Adrenal gland (tissue), 19 donors: ENCODE measurements at places on chromosomes 5 and 9.
A peak's percentile ranks its signal among the peaks of the same experiment; 100 is the strongest.

- no peak for DNase-seq
These were observed 82.0 kb upstream of the TRIM32 start for GRCh38 chr9:116605060-116605459.

GRCh38 chr5:161305601-161306000, 240.9 kb downstream of the GABRB2 start:
- DNase-seq: no peak

DNA sequence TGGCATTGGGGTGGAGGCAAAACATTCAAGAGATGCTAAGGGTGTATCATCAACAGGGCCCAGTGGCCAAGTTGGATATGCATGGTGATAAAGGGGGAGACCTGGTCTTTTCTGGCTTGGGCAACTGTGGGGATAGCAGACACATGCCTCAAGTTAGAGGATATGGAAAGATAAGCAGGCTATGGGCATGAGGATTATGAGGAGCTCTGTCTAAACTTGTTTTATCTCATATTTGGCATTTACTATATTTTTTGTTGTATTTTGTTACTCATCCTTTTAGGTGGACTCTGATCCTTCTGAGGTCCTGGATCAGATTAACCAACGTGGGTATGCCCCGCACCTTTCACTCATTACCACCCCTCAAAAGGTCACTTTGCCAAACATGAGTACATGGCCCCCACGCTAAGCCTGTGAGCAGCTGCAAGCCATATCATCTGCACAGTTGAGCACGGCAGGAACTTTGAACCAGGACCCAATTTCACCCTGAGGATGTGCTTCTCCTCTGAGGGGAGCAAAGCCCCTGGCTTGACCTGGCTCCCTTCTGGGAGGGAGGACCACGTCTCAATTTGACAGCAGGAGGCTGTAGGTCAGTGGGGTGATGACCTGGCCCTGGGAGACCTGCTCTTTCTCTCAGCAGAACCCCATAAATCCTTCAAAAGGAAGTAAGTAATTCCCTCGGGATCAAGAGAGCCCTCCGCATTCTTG, 71.1 kb upstream of the CD180 start:
- peak; percentile 49 for DNase-seq

GRCh38 chr5:174293006-174293405, 247.5 kb downstream of the NSG2 start:
- no peak for DNase-seq

- no peak for DNase-seq
These were observed 10.7 kb upstream of the CERCAM start for GRCh38 chr9:128409978-128410377.

DNA sequence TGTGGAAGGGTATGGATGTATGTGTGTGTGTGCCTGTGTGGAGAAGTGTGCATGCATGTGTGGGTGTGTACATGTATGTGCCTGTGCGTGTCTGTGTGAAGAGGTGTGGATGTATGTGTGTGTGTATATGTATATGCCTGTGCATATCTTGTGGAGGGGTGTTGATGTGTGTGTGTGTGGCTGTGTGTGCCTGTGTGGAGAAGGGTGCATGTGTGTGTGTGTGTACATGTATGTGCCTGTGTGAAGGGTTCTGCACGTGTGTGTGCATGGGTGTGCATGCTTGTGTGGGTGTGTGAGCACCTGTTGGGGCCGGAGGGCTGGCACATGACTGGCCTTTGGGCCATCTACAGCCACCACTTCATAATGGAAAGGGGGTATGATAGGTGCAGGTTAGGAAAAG, 291.4 kb downstream of the IRX2 start:
- no peak for DNase-seq

DNA sequence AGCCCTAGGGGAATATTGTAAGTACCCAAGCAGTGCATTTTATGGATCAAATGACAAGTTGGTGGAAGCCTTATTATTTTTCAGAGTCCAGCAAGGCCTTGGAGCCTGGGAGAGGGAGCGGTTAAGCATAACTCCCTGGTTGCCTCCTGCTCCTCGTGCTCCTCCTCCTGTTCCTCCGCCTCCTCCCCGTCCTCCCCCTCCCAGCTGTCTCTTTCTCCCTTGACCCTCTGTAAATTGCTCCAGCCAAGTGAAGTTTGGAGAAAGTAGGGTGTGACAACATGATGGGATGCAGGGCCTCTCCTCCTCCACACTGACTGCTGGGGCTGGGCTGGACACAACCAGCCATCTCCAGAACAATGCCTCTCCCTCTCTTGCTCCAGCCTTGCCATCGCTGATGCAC, 586.9 kb downstream of the CCDC171 start:
- no peak for DNase-seq
